ENCODE measurements at places on chromosomes 11 and 22.
A peak's percentile ranks its signal among the peaks of the same experiment; 100 is the strongest.

GRCh38 chr22:22848364-22848866, 39.2 kb upstream of the IGLL5 start:
- DNase-seq = peak; percentile 52

- no peak for DNase-seq
Measured at GRCh38 chr22:44807915-44808690, 55.7 kb downstream of the ARHGAP8 start.

DNA sequence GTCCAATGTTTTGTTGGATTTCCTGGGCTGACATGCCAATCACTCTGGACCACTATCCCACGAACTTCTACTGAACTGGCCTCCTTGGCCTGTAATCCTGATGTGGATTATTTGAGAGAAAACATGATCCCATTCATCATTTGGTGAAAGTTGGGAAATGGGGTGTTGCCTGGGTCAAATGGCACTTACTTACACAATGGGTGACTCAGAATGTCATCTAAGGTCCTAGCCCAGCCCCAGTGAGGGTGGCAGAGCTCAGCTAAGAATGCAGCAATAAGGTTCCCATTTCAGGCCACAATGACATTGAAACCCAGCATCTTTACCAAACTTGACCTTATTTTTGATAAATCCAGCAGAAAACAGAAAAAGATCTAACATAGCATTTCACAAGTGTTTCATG, 8.0 kb upstream of the DSCAML1 start:
- DNase-seq = no peak

DNA sequence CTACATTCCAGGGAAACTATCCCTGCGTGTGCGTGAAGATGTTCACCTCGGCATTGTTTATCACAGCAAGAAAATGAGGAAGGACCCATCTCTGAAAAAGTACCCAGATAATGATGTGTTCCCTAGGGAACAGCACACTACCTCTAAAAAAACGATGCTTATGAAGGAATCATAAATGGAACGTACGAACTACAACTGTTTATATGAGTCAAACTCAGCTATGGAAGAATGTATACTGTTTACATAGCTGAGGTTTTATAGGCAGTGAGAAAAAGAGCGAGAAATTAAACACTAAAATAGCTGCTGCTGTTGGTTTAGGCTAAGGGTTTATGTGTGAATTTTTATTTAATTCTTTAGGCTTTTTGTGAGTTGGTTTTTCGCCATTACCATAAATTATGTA, 48.9 kb downstream of the APOL1 start:
- no peak for DNase-seq

- no peak for DNase-seq
Measured at GRCh38 chr11:87463486-87464102, 425.9 kb downstream of the TMEM135 start.

GRCh38 chr11:116169776-116170175, 603.0 kb downstream of the BUD13 start:
- no peak for DNase-seq

- no peak for DNase-seq
Measured at GRCh38 chr11:106242718-106243415, 165.4 kb downstream of the AASDHPPT start.

- DNase-seq = no peak
Measured at GRCh38 chr11:95494856-95495255, 263.9 kb upstream of the SESN3 start.

DNA sequence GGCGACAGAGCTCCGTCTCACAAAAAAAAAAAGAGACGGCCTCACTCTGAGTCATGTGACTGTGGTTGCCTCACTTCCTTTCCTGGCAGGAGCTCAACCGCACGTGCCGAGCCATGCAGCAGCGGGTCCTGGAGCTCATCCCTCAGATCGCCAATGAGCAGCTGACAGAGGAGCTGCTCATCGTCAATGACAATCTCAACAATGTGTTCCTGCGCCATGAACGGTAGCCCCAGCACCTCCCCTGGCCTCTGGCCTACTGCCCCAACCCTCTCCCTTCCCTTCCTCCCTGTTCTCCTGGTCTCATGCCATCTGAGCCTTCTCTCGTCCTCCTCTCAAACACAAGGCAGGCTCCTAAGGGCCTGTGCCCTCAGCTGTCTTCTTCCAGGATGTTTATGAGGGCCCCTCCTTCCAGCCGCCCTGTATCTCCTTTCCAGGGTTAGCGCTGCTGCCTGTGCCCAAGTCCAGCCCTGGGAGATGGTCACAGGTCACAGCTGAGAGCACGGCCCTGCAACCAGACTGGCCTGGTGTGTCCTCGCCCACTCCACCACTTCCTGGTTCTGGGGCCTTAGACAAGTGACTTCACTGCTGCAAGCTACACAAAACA, 30.7 kb downstream of the TOM1 start:
- DNase-seq = no peak

- DNase-seq = peak; percentile 50
Measured at GRCh38 chr11:14414470-14415461, 55.8 kb upstream of the RRAS2 start.

- no peak for DNase-seq
Measured at GRCh38 chr22:46145361-46145851, 4.9 kb upstream of the PPARA start.

DNA sequence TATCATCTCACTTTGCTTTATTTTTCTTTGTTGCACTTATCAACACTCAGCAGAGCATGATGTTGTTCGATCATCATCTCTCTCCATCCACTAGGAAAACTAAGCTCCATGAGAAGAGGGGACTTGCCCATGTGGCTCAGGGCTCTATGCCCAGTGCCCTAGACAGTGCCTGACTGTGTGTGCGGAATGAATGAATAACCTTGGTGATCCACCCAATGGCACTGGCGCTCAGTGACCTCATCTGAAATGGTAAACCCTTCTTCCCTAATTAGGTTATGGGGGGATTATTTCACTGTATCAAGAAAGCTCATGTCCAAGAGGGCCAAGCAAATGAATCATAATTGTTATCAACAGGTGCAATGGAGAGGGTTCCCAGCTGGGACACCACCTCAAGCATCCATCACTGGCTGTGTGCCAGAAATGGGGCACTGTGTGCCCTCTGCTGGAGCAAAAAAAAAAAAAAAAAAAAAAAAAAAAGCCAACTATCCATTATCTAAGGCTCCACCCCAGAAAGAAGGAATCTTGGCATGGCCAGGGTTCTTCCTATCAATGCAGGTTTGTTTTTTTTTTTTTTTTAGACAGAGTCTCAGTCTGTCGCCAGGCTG, 172.6 kb downstream of the LARGE1 start:
- DNase-seq = no peak

- no peak for DNase-seq
Measured at GRCh38 chr11:120564573-120565311, 53.2 kb downstream of the GRIK4 start.

- DNase-seq = no peak
Measured at GRCh38 chr22:29907753-29908515, 25.0 kb downstream of the MTMR3 start.

DNA sequence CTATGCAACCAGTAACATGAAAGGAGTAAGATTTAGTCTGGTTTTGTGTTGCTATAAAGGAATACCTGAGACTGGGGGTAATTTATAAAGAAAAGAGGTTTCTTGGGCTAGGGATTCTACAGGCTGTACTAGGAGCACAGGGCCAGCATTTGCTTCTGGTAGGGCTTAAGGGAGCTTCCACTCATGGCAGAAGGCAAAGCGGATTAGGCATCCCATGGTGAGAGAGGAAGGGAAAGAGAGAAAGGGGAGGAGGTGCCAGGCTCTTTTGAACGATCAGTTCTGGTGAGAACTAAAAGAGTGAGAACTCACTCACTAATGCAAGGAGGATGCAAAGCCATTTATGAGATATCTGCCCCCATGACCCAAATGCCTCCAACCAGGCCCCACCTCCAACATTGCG, 283.2 kb downstream of the OPCML start:
- DNase-seq = no peak

DNA sequence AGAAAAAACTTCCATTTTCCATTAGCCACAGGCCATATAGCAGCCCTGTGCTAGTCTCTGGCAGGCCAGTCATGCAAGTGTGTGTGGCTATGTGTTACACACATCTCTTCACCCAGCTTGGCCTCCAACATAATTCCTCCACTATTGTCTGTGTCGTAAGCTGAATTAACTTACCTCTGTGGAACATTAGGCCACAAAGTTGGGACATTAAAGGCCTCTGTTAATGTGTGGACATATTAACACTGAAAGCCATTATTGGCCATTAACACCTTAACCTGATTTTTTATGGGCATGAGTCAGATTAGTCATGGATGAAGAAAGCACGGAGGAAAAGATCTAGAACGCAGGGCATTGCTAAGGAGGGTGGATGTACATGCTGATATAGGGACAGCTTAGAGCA, 100.1 kb downstream of the DBX1 start:
- no peak for DNase-seq

DNA sequence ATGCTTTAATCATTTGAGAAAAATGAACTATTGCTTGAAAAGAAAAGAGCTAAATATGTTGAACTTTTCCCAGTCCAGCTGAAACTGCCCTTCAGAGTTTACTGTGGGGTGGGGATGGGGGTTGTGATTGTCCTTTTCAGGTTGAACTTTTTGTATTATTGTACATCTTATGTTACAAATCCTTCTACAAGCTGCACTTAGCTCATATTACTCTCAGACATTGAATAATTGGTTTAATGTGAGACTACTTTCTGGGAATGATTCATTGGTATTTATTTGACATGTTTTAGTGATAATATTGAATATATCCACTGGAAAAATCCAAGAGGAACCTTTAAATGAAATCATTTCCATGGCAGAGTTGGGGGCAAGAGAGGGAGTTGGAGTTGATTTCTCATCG, 84.9 kb downstream of the ATXN10 start:
- DNase-seq = no peak

- no peak for DNase-seq
Measured at GRCh38 chr11:75344186-75344585, 7.3 kb downstream of the ARRB1 start.
